ENCODE measurements at places on chromosomes 5 and 9. TPM values are rescaled to one million over a fixed set of nuclear protein-coding genes. Genes with fewer than 3 reads are reported as not detected.

DNA sequence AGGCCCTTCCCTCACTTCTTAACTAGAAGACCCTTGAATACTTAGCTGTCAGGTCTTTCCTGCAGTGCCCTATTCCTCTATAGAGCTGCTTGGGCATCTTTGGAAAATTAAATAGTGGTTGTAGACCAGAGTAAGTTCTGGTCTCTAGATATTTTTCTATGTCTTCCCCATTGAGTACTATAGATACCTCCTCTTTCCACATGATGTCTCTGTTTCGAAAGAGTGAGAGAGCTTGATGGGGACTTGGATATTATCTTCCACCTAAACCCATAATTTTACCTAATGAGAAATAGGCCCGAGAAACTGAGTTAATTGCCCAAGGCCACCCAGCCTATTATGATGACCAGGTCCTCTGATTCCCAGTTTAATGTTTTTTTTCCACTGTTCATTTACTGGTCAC, 40.2 kb downstream of the SPEF2 start:
- no peak for DNase-seq

DNA sequence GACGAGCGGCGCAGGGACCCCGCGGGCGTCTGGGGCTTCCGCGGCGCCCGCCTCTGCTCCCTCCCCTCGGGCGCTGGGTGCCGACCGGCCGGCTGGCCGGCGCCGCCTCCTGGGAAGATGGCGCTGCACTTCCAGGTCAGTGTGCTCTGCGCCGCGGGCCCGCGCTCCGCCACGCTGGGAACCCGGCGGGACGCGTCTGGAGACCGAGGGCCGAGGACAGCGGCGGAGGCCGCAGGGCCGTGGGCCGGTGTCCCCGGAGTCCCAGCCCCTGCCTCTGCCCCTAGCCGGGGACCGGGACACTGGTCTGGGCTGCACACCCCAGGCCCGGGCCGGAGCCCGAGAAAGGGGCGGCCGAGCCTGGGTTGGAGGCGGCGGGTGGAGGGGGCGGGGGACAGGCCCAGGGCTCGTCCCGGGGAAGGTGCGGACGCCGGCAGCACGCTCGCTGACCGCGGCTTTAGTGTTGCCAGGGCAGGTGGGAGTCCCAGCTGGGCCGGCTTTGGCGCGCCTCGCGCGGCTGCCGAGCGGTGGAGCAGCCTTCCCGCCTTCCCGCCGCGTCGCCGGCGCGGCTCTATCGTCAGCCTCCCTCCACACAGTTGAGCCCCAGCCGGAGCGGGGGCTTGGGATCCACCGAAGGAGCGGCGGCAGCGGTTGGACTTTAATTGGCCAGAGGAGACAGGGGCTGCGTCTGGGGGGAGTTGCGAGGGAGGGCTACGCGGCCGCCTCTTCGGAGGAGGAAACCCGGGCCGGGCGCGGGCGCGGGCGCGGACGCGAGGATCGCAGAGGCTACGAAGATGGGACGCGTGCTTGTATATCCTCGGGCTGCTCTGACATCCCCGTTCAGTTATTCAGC, at the start of gene RANBP17:
RANBP17 (plus strand) TSS at position 102 of the 850 bp plus-strand sequence.
- peak; percentile 58 for DNase-seq

DNA sequence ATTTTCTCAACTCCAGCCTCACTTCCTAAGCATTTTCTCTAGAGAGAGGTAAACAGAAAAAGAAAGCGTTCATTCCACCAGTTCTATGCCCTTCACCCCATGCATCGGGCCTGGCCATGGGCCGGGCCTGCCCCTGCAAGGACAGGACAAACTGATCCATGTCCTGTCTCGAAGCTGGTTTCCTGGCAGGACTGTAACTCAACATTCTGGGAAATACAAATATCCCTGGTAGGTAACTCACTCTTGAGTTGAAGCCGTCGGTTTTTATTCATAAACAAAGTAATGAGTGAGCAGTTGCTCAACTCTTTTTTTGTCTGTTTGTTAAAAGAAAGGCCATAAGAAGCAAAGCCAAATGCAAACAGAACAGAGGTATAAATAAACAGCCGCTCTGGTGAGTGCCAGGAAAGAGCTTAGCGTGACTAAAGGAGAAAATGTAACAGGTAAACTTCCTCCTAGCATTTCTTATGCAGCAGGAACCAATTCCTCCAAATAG, 64.4 kb upstream of the DNAH5 start:
- DNase-seq: no peak

The NAIF1 gene
- 12.5 TPM for total RNA-seq

The HAVCR2 gene
- 0.17 TPM for total RNA-seq

The CDC14B gene
- total RNA-seq: 14.5 TPM

DNA sequence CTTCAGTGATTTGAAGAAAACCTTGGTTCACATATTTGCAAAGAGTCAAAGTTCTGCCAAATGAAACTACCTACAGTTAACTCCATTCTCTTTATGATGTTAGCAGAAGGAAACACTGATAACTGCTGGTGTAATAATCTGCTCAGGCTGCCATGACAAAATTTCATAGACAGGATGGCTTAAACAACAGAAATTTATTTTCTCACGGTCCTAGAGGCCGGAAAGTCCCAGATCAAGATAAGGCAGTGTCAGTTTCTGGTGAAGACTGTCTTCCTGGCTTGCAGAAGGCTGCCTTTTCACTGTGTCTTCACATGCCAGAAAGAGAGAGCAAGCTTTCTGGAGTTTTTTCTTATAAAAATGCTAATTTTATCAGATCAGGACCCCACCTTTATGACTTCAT, 102.4 kb upstream of the PARP8 start:
- DNase-seq: peak; percentile 9

DNA sequence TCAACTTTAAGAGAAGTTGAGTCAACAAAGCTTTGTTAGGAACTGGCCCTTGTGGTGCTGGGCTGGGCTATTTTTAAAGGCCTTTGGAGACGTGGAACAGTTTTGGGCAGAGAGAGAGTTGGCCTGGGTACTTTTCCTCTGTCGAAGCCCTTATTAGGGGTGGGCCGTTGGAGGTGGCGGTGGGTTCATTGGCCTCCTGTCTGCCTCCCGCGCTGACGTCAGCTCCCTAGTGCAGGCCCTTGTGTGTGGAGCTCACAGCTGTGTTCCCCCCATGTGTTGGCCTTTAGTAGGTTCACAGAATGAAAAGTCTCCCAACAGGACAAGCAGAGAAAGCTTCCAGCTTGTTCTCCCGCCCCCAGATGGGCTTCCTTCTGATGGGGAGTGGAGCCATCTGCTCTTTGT, 2.7 kb downstream of the NCS1 start:
- DNase-seq: no peak

The SPATA31A3 gene
- total RNA-seq: not detected

GRCh38 chr9:38357350-38358114, 35.0 kb upstream of the ALDH1B1 start:
- DNase-seq: no peak

The LYRM7 gene
- total RNA-seq: 10.3 TPM

- peak; percentile 59 for DNase-seq
Observed at GRCh38 chr5:124599028-124599973, 147.1 kb downstream of the ZNF608 start.

The LCN1 gene
- total RNA-seq: not detected

The DAPK1 gene
- total RNA-seq: 33.3 TPM

- peak; percentile 35 for DNase-seq
Observed at GRCh38 chr9:7246917-7247522, 489.2 kb downstream of the KDM4C start.

DNA sequence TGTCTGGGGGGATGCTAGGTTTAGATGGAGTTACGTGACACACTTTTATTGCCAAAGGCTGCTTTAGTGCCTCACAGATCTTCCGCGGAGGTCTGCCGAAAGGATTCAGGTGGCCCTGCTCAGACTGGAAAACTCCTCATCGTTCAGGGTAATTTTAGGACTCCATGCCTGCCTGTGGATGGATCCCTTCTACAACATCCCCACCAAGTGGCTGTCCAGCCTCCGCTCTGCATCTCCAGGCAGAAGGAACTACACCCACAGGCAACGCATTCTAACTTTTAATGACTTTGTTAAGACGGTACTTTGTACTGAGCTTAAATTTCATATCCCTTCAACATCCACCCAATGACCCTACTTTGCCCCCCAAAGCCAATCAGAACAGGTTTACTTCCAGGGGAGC, 29.4 kb downstream of the ATPSCKMT start:
- no peak for DNase-seq

The GRIA1 gene
- total RNA-seq: not detected

GRCh38 chr5:17042041-17042440, 106.0 kb upstream of the MYO10 start:
- no peak for DNase-seq

- DNase-seq: no peak
Observed at GRCh38 chr5:23684103-23684502, 176.7 kb downstream of the PRDM9 start.

GRCh38 chr5:54741711-54742110, 224.2 kb downstream of the SNX18 start:
- DNase-seq: no peak

Measured in mammary epithelial cell (primary cell).